ENCODE measurements at places on chromosomes 2 and 18.

GRCh38 chr2:64700133-64700809 lies 46.6 kb upstream of the SERTAD2 start:
- DNase-seq, result no peak

- peak; percentile 43 for DNase-seq
These were observed 39.9 kb upstream of the DARS1 start for GRCh38 chr2:136025057-136025973.

DNA sequence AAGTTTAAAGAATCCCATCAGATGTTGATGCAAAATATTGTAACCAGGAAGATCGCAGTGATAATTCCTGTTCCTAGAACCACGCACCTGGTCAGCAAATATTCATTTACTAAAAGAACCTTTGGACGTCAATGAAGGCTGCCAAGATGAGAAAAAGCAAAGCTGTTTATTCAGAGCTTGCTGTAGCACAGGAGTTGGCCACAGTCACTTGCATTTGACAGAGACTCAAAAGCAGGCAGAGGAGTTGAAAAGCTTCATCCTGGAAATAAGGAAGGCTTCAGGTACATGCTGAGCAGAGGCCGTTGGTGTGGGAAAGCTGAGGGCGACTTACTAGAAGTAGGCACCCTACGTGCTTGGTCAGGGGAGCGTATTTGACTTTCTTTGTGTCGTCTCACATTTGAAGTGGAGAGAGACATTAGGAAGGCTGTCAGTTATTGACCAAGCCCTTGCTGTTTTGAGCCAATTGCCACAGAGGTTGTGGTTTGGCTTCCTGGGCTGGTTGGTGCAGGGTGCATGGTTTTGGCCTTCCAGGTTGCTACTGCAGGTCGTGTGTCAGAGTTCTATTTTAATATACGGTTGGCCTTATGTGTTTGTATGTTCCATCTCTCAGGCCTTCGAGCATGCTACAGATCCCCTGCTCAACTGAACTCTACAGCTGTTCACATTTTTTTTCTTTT lies 289.6 kb downstream of the METTL4 start:
- no peak for DNase-seq

- DNase-seq, result peak; percentile 86
These were observed 42.2 kb downstream of the BIN1 start for GRCh38 chr2:127064642-127065250.

GRCh38 chr2:233098618-233099017 lies 38.5 kb downstream of the INPP5D start:
- no peak for DNase-seq

- DNase-seq, result no peak
These were observed 190.1 kb upstream of the TNP1 start for GRCh38 chr2:217049956-217050355.

DNA sequence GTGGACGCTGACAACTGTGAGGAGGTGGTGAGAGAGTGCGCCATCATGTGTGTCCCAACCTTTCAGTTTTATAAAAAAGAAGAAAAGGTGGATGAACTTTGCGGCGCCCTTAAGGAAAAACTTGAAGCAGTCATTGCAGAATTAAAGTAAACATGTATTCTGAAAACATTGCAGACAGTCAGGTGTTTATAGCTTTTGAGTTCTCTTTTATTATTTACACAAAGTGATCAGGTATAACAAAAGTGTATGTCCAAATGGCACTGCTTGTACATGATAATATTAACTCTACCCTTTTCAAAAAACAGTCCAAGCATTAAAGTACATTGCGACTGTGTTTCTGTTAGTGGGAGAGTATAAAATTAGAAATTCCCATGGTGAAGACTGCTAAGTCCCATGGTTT lies 2.2 kb downstream of the TXNDC2 start:
- DNase-seq, result no peak

- no peak for DNase-seq
These were observed 226.7 kb downstream of the ARHGAP15 start for GRCh38 chr2:143355870-143356269.

- DNase-seq, result peak; percentile 21
These were observed 6.7 kb upstream of the SALL3 start for GRCh38 chr18:78972930-78973331.

- DNase-seq, result no peak
These were observed 6.5 kb downstream of the SH3BP4 start for GRCh38 chr2:234958311-234958710.

DNA sequence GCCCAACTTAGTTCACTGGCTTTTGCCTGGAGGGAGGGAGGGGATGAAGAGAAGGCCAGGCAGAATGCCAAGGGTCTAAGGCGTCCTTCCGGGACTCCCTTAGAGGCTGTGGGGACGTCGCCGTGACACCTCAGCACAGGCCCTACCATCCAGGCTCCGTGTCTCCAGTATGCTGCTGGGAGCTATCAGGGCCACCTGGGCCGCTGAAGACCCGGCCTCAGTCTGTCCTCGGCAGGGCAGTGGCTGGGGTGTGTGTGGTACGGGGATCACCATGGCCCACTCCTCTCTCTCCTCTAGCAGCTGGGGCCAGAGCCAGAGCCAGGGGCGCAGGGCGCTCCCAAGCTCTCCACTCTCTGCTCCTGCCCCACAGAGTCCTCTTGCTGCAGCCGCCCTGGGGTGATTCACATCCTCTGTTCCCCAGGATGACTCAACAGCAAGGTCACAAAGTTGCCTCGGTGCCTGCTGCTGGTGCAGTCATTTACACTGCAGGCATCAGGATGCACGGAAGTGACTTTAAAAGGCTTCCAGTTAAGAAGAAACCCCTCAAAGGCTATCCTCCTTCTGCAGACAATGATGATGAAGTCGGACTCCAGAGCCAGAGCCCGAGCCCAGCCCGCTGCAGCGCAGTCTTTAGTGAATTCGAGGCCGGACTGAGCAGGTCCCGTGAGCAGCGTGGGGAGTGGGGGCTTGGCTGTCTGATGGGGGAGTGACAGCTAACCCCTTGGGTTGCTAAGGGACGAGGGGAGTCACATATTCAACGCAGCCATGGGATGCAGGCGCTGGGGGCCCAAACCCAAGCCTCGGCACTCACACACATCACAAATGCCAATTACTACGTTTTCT lies 31.9 kb downstream of the SNORC start:
- peak; percentile 74 for DNase-seq

GRCh38 chr18:58538604-58539386 lies 90.1 kb downstream of the ALPK2 start:
- DNase-seq, result no peak

DNA sequence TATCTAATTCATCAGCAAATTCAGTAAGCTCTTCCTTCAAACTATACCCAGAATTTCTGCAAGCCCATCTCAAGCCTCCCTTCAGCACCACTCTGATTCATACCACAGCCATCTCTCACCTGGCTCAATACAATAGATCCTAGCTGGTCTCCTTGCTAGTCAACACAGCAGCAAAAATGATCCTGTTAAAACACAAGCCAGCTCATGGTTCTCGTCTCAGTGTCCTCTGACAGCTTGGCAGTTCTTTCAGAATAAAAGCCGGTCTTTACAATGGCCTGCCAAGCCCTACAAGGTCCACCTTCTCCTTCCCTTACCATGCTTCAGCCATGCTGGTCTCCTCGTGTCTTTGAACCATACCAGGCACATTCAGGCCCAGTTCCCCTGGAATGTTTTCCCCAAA lies 296.9 kb upstream of the RND3 start:
- DNase-seq, result no peak

DNA sequence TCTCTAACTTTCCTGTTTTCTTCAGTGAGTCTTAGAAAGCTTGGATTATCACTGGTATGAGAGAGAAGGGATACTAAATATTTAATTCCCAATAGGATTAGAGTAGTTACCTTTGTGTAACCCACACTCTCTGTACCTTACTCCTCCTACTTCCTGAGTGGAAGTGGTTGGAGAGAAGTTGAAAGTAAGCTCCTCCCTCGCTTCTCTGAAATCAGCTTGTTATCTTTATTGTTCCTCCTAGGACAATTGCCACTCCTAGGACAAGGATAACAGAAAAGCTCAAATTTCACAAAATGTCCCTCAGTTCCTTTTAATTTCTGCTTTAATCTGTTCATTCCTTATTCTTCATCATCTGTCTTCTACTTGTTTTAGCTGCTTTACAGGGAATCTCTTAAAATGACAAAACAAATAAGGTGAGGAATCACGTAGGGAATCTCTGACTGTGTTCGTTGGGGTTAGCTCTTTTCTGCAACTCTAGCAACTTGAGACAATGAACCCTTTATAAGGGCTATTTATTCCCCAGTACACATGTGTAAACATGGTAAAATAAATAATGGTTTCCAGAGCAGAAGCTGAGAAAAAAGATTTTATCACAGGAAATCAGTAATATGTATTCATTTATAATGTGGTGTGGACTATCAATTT lies 8.6 kb downstream of the ITPRID2 start:
- no peak for DNase-seq

DNA sequence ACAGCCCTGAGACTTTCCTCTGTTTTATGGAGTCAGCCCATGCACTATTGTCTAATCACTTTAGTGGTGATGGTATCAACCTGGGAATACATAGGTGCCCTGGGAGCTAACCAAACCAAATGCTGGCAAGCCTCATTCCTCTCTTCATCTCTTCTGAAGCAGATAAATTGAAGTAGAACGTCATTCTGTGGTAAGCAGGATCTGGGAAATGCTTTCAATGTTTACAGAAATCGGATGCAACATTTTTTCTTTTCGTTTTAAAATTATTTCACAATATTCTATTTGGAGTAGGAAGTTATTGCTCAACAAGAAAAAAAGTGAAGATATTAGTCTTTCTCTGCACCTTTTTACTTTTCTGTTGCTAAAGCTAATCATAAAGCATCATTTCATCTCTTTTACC lies 114.2 kb downstream of the RBMS1 start:
- no peak for DNase-seq

GRCh38 chr18:34957119-34957863 lies 83.9 kb upstream of the MAPRE2 start:
- DNase-seq, result no peak

Measured in stimulated activated CD8-positive, alpha-beta memory T cell treated with anti-CD3 and anti-CD28 coated beads, Interleukin-4, amount 100 ng/mL, for 48 hours (primary cell).